SJSA1 (cell line): ENCODE measurements at places on chromosomes 7 and 10.

DNA sequence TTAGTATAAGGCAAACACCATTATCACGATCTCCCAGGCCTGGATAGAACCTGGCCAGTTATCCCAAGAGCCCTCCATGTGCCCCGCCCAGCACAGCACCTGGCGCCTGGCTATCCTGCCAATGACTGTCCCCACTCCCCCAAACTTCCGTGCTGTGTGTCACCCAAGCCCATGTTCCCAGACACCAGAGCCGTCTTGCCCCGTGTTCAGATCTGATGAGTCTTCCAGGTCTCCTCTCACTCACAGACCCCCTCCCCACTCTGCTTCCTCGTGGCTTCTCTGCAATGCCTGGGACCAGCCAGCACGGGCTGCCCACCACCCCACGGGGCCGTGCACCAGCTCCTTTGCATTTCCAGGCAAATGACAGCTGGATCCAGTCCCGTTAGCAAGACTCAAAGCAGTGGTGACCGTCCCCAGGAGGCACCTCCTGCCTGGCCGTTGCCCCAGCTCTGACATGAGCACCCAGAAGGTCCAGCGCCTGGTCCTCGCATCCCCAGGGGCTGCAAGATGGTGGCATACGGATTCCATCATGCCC, 43.8 kb upstream of the INPP5A start:
- no peak for DNase-seq

GRCh38 chr10:131577786-131578471, 266.4 kb upstream of the TCERG1L start:
- DNase-seq, result no peak

GRCh38 chr7:80259-81067, 111.9 kb upstream of the FAM20C start:
- DNase-seq, result no peak

GRCh38 chr10:99656199-99657064, 2.9 kb upstream of the ENTPD7 start:
- no peak for DNase-seq

DNA sequence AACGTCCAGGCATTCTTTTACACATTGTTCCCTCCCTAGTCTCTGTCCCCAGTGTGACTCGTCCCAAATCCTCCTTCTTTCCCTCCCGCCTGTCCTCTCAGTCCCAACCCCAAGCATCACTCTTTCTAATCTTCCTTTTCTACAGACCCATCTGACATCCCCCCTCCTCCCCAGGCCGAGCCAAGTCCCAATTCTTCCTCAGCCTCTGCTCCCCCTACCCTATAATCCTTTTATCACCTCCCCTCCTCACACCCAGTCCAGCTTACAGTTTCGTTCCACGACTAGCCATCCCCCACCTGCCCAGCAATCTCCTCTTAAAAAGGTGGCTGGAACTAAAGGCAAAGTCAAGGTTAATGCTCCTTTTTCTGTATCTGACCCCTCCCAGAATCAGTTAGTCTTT, 95.1 kb downstream of the MACC1 start:
- no peak for DNase-seq

DNA sequence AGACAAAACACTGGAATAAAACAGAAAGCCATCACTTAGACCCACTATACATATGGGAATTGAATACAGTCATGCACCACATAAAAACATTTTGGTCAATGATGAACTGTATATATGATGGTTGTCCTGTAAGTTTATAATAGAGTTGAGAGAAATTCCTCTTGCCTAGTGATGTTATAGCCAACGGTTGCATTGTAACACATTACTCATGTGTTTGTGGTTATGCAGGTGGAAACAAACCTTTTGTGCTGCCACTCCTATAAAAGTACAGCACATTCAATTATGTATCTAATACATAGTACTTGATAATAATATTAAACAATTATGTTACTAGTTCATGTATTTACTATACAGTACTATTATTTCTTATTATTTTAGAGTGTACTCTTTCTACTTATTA, 381.2 kb upstream of the MBL2 start:
- DNase-seq, result no peak

- no peak for DNase-seq
Measured at GRCh38 chr10:11328264-11329061, 283.0 kb downstream of the USP6NL start.

- DNase-seq, result no peak
Measured at GRCh38 chr7:56115852-56116538, at the start of gene NUPR2. Gene NUPR2, minus strand, starts transcription at chr7:56116417. Its CDS starts 103 bp downstream, at chr7:56116314.

- no peak for DNase-seq
Measured at GRCh38 chr10:125779403-125780327, 4.0 kb upstream of the MMP21 start.

GRCh38 chr7:158494162-158494586, 93.4 kb downstream of the PTPRN2 start:
- DNase-seq, result no peak

DNA sequence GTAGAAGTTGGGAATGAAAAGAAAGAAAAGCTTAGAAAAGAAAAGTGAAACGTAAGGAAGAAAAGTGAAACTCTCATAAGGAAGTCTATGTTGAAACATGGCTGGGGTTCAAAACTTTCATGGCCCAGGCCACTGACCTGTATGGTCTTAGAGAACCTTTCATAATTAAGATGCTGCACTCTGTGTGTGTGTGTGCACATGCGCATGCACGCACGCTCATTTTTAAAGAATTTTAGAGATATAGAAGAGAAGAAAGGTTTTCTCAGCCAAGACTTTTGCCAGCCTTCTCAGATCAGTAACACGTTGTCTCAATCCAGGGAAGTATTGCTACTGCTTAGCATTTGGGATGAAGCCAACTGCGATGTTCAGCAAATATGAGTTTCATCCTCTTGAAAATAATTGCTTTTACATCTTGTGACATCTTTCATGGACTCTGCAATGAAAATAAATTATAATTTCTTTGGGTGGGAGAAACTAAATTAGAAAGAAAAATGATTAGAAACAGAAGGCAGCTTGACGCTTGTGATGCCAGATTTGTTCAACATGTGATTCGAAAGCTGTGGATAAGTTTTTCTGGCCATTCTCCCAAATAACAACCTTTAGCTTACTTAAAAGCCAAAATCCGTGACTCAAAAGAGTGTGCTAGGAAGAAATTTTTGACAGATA, 16.2 kb upstream of the SLC26A4 start:
- no peak for DNase-seq

GRCh38 chr7:107002126-107002525, 42.4 kb upstream of the PRKAR2B start:
- DNase-seq, result no peak

GRCh38 chr10:31883397-31883796, 45.2 kb downstream of the ARHGAP12 start:
- no peak for DNase-seq

GRCh38 chr7:51315393-51316261, 982 bp downstream of the COBL start:
- DNase-seq, result no peak

- no peak for DNase-seq
Measured at GRCh38 chr10:51800121-51800520, 100.7 kb upstream of the CSTF2T start.

GRCh38 chr7:78716876-78717275, 736.6 kb downstream of the MAGI2 start:
- no peak for DNase-seq
